ENCODE measurements at places on chromosomes 1 and 21.
A peak's percentile ranks its signal among the peaks of the same experiment; 100 is the strongest.

DNA sequence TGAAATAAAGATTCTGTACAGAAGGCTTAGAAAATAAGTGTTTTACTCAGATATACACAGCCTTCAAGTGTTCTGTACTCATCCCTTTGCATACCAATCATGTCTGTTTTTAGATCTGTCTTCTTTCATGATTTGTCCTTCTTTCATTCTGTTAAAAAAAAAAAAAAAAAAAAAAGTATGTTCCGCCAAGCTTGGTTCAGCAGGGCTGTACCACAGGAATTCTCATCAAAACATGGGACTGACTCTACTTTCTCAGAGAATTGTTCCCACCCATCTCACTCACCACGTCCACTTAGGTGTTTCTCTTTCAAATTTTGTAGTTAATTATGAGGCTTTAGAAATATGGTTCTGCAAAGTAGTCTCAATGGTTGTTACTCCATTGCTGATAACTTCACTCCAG, 119.0 kb downstream of the AK5 start:
- no peak for DNase-seq

- DNase-seq: no peak
Observed at GRCh38 chr1:216932424-216932823, 209.2 kb upstream of the ESRRG start.

DNA sequence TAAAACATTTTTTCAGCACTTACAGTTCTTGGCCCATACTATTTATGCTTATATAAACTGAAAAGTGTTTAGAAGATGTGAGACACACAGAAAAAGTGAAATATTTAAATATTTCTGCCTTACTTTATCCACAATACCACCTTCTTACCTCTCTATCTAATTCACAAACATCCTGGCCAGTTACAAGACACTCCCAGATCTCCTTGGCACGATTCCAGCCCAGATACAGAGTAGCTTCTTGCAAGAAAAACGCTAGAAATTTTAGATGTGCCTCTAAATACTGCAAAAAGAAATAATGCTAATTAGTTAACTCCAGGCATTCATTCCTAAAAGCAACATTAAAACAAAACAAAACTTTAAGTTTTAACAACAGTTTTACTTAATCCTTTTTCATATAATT, 68.4 kb downstream of the USP24 start:
- DNase-seq: no peak

DNA sequence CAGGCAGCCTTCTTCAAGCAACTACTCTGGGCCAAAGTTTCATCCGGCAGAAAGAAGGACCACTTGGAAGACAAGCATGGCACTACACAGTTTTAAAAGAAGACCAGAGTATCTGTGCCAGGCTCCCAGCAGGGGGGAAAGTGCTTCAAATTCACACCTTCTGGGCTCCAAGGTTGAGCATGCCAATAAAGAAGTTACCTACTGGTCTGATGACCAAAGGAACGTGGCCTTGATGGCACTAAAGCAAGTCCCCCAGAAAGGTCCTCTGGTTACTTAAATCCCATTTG, 73.5 kb downstream of the CD46 start:
- no peak for DNase-seq

DNA sequence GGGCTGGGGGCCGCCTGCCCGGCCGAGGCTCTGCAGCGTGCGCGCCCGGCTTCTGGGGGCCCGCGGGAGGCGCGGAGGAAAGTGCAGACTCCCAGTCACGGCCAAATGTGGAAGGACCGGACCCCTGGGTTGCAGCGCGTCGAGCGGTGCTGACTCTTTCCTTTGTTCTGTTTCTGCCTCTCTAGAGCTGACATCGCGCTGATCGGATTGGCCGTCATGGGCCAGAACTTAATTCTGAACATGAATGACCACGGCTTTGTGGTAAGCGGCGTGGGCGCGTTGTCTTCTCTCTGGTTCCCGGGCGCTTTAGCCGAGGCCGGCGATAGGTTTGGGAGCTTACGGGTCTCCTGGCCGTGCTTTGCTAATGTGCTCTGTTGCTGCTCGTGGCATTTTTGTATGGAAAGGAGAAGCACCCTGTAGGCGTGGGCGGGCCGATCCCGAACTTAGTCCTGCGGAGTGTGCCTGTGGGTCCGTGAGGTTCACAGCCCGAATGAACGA, 629 bp downstream of the PGD start:
- no peak for DNase-seq

DNA sequence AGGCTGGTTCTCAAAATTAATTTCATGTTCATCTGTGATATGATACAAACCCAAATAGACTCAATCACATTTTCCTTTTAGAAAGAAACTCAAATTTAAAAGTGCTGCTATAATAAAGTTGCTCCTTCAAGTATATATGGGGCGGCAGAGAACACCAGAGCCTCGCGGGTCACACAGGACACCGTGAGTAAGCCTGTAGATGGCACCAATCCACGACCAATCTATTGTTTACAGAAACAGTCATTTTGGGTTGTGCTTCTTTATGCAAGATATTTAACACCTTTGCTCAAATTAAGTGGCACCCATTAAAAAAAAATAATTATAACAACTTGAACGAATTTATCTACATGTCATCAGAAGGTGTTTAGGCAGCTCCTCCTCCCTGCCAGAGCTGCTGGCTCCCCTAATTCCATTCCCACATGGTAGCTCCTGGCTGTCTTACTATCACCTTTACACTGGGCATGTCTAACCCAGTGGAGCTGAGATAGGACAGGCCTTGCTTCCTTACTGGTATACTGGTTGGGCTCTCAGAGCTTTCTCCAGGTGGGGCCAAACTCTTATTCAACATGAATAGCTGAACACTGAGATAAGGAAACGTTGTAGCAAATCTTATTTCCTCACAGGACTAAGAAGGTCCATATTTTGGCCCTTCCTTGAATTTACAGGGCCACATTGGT, 287.0 kb downstream of the SDCCAG8 start:
- DNase-seq: no peak

GRCh38 chr1:97668945-97669344, 251.9 kb downstream of the DPYD start:
- peak; percentile 12 for DNase-seq

- DNase-seq: peak; percentile 54
Observed at GRCh38 chr1:172002725-172003345, 161.5 kb downstream of the DNM3 start.
